ENCODE measurements at places on chromosomes 7 and 10. TPM values are rescaled to one million over a fixed set of nuclear protein-coding genes. Genes with fewer than 3 reads are reported as not detected.

- DNase-seq = no peak
These were observed 260.1 kb upstream of the PODXL start for GRCh38 chr7:131816391-131817007.

DNA sequence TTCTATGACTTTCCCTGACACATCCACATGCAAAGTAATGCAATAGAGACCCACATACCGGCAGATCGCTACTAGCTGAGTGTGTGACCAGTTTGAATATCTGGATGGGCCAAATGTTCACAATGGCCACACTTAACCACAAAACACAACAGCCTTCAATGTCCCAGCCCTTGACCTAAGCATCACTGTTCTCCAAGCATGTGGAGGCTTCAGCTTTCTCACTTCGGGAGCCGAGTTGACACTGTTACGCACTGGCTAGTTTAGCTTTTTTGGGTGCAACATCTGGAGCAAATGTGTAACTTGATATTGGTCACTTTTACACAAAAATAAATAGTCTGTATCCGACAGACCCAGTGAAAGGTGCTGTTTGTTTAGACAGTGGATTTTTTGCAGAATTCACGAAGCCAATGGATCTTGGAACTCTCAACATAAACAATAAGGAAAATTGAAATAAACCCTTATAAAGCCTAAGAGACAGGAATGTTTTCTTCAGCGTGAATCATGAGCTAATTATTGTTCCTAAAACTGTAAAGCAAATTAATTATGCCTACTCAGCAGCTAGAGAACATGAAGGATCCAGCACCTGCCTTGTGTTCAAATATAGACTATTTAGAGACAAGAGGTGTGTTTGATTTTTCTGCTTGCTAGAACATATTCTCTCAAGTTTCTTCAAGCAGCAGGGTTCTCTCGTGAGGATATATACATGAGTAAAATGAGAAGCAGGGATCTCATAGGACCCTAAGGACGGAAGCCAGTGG, 117.6 kb upstream of the JCAD start:
- DNase-seq = no peak

- no peak for DNase-seq
These were observed 531.2 kb upstream of the GHITM start for GRCh38 chr10:83607959-83608745.

GRCh38 chr7:110943701-110944345, 147.1 kb upstream of the LRRN3 start:
- no peak for DNase-seq

GRCh38 chr7:1211611-1212010, 21.1 kb upstream of the UNCX start:
- DNase-seq = no peak

DNA sequence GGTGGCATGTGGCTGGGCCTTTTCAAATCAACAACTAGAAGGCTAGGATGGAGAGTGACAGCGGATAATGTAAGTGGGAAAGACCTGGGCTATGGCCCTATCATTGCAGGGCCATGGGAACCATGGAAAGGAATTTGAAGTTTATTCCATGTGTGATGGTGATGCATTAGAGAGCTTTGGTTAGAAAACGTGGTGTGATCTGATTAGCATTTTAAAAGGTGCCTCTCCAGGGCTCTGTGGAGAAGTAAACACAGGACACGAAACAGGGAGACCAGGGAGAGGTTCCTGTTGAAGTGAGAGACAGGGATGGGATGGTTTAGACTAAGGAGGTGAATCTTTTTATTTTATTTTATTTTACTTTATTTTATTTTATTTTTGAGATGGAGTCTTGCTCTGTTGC, 749.5 kb downstream of the GATA3 start:
- DNase-seq = no peak

- DNase-seq = no peak
These were observed 87.2 kb upstream of the ZNF32 start for GRCh38 chr10:43735907-43736306.

DNA sequence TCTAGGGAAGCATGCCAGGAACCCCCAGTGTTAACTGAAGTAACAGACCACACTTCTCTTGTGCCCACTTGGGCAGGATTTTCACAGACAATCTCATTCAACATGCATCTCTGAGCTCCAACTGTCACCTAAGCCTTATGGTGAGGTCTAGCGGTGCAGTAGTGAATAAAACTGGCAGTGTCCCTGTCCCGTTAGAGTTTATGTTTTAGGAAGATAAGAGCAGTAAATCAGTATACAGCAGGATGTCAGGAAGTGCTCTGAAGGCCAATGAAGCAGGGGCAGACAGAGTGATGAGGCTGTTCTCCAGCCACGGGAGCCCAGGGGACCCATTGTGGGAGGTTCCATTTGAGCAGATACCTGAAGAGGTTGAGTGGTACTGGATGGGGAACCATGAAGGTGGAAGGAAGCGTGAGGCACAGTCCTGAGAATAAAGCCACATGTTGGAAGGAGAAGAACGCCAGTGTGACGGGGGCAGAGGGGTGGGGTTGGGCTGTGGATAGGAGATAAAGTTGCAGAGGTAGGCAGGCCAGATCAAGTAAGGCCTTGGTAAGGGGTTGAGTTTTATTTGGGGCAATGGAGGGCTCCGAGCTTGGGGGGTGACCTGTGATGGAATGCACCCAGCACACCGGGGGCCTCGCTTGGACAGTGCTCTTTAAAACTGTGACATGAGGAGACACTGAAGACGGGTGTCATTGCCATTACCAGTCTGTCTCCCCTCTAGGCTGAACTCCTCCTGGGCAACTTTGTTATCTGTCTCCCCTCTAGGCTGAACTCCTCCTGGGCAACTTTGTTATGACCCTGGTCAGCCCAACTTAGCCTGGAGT, 6.6 kb downstream of the GDF10 start:
- DNase-seq = no peak

The PEX1 gene
- total RNA-seq = 27.4 TPM

The NKX2-3 gene
- 0.19 TPM for total RNA-seq

Data from testis (tissue), 5 donors.